ENCODE measurements at places on chromosomes 4 and X. TPM values are rescaled to one million over a fixed set of nuclear protein-coding genes. Genes with fewer than 3 reads are reported as not detected.
A peak's percentile ranks its signal among the peaks of the same experiment; 100 is the strongest.

The PRDM8 gene
- total RNA-seq: 0.59 TPM

The CRLF2 gene
- total RNA-seq: 0.49 TPM

The XAGE1B gene
- total RNA-seq: not detected

The MGST2 gene
- total RNA-seq: 27.8 TPM

DNA sequence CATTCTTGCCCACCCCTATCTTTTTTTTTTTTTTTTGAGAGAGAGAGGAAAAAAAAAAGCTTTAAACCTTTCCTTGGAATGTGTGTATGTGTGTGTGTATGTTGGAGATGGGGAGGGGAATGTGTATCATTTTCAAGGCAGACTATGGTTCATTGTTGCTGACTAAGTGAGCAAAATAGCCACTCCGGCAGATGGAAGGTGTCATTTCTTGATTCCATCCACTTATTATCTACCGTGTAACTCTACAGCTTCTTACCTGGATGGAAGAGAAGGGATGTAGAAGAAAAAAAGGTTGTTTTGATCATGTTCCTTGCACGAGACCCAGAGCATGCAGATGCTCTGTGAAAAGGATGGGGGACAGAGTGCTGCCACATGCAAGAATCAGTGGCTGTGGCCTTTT, 5.9 kb upstream of the GK2 start:
- no peak for DNase-seq

DNA sequence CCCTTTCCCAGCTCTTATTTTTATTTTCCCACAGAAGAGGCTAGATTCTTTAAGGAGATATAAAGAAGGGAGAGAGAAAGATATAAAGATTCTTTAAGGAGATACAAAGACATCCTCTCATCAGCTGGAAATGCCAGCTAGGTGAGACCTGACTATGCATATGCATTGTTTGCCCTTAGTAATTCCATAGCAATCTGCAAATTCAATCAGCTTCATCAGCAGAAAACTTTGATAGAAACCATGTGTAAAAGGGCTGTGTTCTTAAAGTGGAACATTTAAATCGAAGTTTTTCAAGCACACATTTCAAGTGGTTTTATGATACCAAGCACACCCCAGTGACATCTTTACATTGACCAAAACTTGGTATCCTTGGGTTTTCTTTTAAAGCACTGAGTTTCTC, 24.1 kb downstream of the FHL1 start:
- no peak for DNase-seq

- DNase-seq: no peak
These were observed 103.4 kb downstream of the PDGFRA start for GRCh38 chr4:54332542-54332941.

The BCAP31 gene
- 92.8 TPM for total RNA-seq

The TRAM1L1 gene
- total RNA-seq: 3.2 TPM

DNA sequence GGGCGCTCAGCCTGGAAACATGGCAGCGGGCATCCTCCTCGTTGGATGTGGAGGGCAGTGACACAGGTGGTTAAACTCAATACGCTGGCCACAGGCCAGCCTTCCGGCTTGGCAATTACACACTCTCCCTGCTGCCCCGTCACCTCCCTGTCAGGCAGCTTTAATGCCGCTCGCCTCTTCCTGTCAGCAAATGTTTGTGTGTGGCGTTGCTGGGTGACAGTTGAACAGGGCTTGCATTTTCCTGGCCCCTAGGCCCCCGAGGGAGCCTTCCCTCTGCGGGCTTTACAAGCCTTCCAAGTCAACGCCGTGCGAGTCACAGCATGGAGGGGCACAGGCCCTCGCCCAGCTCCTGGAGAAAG, 620.0 kb downstream of the BCOR start:
- peak; percentile 25 for DNase-seq

GRCh38 chr4:3358656-3359055, 65.8 kb downstream of the RGS12 start:
- DNase-seq: no peak

- DNase-seq: peak; percentile 59
These were observed at the start of gene EVC2 for GRCh38 chr4:5708449-5709206. Gene EVC2, minus strand, starts transcription at chr4:5708559. Its CDS starts 46 bp downstream, at chr4:5708513.

The HSD17B10 gene
- 37.2 TPM for total RNA-seq

The FRMPD4 gene
- total RNA-seq: 0.30 TPM

- DNase-seq: peak; percentile 55
These were observed 409 bp downstream of the UGDH start for GRCh38 chr4:39526765-39527295.

DNA sequence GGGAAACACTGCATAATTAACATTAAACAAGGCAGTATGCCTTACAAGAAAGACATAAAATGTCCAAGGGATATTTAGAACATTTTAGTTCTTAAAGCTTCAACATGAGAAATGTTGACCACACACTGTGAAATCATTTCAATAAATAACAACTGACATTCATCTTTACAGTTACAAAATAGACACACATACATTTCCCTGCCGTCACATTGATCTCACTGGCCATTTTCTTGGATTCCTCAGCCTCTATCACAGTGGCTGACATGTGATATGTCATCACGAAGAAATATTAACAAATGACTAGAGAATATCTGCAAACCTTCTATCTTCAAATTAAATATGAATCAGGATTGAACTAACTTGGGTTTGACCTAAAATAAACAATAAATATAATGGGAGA, 1.9 kb downstream of the CXCL2 start:
- no peak for DNase-seq

DNA sequence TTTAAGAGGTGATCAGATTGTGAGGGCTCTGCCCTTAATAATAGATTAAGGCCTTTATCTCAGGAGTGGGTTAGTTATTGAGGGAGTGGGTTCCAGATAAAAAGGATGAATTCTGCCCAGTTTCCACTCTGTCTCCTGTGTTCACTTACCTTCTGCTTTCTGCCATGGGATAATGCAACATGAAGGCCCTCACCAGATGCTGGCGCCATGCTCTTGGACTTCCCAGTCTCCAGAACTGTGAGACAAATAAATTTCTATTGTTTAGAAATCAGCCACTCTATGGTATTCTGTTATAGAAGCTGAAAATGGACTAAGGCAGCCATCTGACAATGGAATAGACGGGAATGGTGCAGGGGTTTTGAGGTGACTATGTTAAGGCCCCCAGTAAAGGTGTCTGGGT, 6.9 kb upstream of the RELL1 start:
- DNase-seq: no peak

The VCX2 gene
- not detected for total RNA-seq

The ARHGAP36 gene
- 31.8 TPM for total RNA-seq

DNA sequence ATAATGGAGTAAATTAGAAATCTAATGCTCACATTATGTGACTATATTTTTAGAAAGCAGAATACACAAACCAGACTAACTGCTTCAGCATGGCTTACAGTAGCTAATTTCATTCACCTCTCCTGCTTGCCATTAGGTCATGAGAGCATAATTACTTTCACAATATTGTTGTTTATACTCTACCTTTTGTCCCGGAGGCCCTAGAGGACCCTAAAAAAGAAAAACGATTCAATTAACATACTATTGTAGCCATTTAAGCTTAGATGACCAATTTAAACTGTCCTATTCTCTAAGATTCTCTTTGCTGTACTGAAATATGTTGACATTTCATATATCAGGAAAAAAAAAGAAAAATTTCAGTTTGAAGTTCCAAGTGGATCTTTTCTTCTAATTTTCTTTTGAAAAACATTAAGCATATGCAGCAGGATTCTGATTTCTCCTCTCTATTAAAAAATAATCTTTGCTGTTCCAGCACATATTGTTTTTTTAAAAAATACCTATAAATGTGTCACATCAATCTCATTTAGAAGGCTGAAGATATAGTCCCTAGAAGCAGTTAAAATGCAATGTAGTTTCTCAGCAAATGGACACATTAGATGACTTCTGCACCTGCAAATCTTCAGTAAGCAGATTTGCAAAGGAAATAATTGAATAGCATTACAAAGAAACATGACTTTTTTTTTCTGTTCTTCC, 157.7 kb upstream of the ETNPPL start:
- no peak for DNase-seq

GRCh38 chrX:55695227-55696018, 22.1 kb upstream of the RRAGB start:
- DNase-seq: no peak

GRCh38 chr4:183035726-183036415, 63.2 kb upstream of the WWC2 start:
- DNase-seq: no peak

DNA sequence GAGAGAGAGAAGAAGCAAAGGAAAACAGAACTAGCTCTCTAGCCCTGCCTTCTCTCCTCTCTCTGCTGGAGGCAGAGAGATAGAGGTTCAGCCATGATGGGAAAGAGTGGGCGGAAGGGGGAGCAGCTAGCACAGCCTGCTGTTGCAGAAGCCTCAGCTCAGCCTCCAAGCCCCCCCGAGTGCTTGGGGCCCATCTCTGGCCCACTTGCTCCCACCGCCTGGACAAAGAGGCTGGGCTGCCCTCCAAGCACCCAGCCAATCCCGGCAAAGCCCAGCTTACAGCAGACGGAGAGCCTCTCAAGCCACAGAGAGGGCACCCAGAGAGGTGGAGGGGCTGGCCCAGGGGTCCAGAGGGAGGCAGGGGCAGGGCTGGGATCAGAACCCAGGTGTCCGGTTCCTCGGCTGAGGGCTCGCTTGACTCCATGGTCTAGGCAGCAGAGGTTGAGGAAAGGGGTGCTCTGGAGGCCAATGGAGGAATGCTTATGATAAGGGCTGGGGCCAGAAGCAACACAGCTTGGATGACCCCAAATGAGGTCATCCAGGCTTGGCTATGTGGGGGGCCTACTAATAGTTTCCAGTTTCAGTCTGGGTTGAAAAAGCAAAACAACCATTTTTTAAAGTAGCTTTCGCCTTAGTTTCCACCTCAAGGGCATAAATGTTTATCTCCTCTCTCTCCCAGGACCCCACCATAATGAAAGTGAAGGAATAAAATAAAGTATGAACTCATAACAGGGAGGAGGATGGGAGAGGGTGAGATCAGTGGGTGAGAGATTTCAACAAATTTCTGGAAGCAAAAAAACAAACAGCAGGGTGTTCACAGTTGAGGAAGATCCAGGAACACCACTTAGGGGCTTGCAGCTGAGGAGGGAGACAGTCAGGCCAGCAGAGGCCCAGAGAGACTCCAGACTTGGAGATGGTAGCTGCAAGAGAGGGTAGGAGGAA, 24.9 kb upstream of the IQSEC2 start:
- DNase-seq: no peak

DNA sequence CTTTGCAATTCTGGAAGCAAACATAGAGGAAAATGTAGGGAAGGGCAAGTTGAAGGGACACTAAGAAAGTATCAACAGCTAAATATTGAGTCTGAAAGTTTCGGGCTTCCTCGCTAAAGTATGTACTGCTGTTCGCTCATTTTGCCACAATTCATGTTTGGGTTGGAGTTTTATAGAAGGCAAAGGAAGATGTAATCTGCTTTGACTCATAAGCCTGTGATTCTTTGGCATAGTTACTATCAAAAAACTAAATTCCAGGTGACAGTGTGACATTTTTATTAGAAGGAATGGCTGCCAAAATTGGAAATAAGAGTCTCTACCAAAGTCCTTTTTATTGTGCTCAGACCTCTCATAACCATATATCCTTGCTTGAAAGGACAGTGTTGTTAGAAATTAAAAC, 336.7 kb upstream of the ADGRL3 start:
- DNase-seq: no peak

- no peak for DNase-seq
These were observed 128.3 kb downstream of the PJA1 start for GRCh38 chrX:69036674-69037573.

DNA sequence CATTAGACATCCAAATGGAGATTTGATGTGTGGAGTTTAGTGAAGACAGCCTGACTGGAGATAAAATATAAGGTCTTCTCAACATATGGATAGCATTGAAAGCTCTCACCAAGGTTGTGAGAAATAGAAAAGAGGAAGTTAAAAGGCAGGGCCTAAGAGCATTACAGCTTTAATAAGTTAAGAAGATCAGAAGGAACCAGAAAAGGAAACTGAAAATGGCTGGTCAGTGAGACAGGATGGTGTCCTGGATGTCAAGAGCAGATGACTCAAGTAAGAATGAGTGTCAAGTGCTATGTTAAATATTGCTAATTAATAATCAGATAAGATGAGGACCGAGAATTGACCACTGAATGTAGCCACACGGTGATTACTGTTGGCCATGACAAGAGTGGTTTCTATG, 642.9 kb downstream of the STPG2 start:
- DNase-seq: no peak

- no peak for DNase-seq
These were observed 46.0 kb downstream of the SEPSECS start for GRCh38 chr4:25113915-25114904.

The NAA11 gene
- not detected for total RNA-seq

DNA sequence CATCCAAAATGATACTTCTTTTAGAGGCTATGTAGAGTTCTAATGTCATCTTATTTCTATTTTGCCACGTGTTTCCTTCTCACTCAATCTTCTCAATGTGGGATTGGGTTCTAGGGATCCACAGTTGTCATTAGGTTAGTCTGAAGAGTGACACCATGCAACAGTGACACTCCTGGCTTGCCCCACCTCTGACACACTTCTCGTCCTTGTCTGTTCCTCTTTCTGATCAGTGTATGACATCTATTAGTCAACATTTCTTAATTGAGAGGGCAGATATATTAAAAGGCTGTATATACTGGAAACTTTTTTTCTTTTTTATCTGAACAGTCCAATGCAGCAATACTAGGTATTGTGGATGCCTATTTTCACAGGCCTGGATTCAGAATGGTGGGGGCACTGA, 67.6 kb upstream of the GYPA start:
- no peak for DNase-seq

GRCh38 chrX:56759736-56760409, 30.8 kb downstream of the NBDY start:
- DNase-seq: no peak

DNA sequence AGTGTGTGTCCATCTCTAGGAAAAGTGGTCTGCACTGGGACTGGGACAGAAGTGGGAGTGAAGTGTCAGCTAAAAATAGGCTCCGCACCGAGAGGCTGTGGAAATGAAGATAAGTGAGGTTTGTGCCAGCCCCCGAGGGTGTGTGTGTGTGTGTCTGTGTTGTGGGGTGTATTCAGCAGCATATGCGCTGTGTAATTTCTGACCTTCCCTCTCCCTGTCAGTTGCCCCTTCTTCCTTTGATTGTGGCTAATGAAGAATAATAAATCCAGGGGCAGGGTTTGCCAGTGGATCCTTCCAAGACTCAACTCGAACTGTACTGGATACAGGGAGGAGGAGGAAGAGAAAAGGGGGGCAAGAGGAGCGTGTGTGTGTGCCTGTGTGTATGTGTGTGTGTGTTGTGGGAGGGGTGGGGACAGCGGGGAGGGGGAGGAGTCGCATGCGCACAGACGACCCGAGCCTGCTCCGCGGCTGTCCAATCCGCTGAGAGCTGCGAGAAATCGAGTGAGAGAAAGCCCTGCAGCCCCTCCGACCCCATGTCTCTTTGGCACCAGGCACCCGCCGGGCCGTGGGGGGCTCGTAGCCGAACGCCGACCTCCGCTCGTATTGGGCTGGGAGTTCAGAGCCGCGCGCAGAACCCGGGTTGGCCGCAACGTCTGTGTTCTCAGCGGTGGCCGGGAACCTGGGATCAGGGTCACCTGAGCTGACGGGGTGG, 916 bp upstream of the POU4F2 start:
- no peak for DNase-seq

DNA sequence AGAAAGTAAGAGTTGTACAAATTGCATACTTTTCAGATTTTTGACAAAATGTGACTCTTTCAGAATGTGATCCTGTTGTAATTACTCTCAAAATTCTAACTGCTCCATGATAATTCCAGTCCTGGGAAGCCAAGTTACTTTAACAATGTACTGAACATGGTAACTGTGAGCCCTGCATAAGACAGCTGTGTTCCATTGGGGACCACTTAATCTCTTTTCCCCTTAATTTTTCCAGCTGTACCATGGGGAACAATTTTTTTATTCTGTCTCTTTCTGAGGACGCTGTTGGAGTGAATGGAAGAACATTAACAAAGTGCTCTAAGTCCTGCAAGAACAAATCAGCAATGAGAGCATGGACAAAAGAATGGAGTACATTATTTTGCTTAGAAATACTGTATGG, 95.8 kb downstream of the UPRT start:
- DNase-seq: no peak

The ZXDA gene
- 6.7 TPM for total RNA-seq
